Common myeloid progenitor, CD34-positive (primary cell): ENCODE measurements at places on chromosomes 6 and 20.
A peak's percentile ranks its signal among the peaks of the same experiment; 100 is the strongest.

- DNase-seq = peak; percentile 34
These were observed 10.8 kb upstream of the RNF24 start for GRCh38 chr20:4026093-4026601.

DNA sequence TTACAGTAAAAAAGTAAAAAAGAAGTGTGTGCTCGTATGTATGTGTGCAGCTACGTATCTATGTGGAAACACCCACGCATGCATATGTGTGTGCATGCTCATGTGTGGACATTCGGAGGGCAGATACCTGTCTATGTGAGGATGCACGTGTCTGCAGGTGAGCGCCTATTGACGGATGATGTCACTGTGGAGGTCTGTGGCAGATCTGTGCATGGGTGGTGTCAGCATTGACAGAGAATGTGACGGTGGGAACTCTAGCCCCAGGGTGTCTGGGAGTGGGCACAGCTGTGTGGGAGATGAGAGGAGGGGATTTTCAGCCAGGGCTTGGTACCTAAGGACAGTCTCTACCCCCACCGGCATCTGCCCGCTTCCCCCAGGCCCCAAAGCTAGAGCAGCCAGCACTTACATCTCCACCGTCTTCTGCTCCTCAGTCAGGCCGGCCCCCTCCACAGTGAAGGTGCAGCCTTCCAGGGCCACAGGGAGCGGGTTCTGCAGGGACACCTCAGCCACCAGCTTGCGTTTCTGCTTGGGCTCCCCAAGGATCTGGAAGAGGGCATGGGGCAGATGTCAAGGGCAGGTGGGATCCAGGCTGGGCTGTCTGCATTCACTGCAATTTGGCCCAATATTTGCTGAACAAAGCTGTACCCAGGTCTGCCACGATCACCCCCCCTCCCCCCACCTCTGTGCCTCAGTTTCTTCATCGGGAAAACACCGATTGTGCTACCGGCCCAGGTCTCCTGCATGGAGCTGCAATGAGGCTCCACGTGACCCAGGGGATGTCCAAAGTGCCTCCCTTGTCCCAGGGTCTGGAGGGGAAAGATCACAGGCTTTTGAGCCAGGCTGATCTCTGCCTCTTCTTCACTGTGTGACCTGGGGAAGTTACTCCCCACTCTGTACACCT is 34.1 kb downstream of the TGM2 start:
- no peak for DNase-seq

DNA sequence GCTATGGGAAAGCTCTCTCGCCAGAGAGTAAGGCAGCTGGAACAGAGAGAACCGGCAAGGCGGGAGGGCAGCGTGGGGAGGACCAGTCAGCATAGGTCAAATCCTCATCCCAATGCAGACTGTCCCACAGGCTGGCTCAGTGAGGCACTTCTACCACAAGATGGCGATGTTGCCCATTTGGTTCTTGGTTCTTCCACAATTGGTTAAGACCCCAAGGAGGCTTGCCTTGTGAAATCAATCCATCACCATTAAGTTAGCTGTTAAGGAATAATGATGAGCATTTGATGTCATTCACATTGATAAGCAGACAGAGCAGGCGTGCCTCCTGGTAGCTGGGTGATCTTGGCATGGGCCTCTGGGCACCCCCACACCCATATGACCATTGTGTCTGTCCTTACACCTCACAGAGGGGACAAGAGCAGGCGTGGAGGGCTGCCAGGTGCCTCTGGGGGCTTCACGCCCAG is 2.4 kb downstream of the CSTL1 start:
- peak; percentile 78 for DNase-seq

GRCh38 chr6:49409951-49410542 is 53.0 kb downstream of the MMUT start:
- DNase-seq = peak; percentile 48

- DNase-seq = peak; percentile 2
These were observed 480.7 kb downstream of the RFPL4B start for GRCh38 chr6:112827793-112828192.

- DNase-seq = no peak
These were observed 77.0 kb downstream of the RNF144B start for GRCh38 chr6:18464176-18464575.

- peak; percentile 28 for DNase-seq
These were observed 55.8 kb downstream of the ERMARD start for GRCh38 chr6:169807229-169807628.

DNA sequence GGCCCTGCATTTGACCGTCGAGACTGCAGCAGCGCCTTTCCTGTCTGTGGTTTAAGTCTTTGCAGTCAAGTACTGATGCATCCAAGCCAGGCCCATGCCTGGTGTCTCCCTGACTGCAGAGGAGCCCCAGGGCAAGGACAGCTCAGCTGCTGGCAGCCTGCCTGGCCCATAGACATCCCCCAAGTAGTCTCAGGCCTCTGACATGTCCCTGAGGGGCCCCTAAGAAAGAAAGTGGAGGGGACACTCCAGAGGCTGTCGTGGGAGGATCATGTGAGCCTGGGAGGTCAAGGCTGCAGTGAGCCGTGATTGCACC is 18.0 kb downstream of the HRH3 start:
- no peak for DNase-seq

DNA sequence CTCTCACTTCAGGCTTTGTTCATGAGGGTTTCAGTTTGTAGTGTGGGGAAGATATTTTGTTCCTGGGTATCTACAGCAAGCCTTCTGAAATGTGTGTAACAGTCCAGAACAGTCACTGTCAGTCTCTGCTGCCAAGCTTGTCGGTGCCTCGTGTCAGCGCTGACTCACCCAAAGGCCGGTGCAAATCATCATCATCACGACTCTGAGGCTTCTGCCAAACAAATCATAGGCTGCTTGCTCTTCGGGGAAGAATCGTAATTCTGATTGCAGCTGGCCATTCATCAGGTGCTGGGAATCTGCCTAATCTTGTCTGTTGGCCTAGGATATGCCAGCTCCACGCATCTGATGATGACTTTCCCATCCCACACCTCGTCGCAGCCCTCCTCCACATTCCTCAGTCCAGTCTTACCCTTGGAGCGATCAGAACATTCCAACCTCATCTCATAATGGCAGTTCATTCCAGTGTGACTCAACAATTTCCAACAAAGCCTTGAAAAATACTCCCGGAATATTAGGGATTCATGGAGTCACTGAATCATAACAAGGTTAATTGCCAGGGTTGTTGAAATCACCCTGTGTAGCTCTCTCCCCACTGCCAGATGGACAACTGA is 40.9 kb downstream of the ALDH8A1 start:
- DNase-seq = no peak

GRCh38 chr6:144063744-144064401 is 31.5 kb downstream of the SF3B5 start:
- peak; percentile 97 for DNase-seq

DNA sequence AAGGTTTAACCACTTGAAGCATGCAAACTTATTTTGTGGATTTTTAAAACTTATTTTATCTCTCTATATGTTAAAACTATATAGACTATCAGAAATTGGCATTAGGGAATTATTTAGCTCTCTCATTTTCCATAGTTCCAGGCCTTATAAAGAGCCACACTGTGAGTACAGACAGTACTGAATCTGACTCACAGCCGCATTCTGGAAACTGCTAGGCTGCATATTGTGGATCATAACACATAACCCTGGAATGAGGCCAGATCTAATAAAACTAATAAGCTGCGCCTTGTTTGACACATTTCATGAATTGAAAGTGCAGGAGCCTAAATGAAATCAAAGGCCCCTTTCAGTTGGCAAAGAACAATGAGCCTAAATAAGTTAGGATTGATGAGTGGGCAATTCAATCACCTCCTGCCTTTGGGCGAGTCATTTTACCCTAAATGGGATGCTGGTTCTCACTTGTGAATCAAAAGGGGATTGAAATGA is 308.4 kb downstream of the PACRG start:
- no peak for DNase-seq

- no peak for DNase-seq
These were observed 54.1 kb downstream of the WASF1 start for GRCh38 chr6:110125361-110125760.

DNA sequence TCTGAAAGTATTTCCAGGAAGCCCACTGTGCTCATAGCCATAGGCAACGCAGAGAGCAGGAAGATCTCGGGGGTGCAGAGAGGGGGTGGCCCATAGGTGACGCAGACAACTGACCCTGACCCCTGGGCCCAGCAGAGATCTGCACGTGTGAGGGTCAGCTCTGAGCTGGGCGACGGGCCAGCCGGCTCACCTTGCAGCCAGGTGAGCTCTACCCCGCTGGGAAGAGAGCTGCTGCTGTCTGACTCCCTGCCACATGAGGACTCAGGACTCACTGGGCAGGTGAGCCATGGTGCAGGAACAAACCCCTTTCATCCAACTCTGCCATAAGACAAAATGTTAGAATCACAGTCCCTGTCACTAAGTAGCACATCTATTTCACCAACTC is 19.6 kb downstream of the ZBTB46 start:
- no peak for DNase-seq

DNA sequence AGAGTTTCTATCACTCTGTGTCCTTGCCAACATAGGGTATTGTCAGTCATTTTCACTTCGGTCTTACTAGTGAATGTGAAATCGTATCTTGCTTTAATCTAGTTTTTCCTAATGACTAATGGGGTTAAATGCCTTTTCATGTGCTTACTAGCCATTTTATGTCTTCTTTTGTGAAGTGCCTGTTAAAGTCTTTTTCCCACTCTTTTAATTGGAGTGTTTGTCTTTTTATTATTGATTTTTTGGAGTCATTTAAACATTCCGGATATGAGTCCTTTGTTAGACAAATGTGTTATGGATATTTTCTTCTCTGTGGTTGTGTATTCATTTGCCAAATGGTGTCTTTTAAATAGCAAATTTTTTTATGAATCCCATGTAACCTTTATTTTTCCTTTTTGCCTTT is 194.6 kb downstream of the CDH26 start:
- DNase-seq = no peak

DNA sequence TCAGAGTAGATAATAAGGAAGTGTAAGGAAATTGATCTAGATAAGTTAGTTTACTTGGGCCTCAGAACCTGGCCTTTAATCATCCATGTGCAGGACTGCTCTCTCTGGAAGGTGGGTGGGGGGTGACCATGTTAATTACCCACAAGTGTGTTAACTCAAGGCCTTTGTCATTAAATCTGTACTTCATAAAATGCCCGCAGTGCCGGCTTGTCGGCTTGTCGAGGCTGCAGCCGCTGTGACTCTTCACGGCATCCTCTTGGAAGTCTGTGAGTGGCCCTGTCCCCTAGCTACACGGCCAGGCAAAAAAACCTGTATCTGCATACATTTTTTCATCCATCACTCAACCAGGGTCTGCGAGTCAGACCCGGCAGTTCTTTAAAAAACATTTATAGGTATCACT is 70.9 kb upstream of the ASCC3 start:
- DNase-seq = no peak

GRCh38 chr20:3745686-3746173 is 13.2 kb downstream of the HSPA12B start:
- no peak for DNase-seq

GRCh38 chr6:166464068-166465002 is 81.6 kb upstream of the MPC1 start:
- no peak for DNase-seq

DNA sequence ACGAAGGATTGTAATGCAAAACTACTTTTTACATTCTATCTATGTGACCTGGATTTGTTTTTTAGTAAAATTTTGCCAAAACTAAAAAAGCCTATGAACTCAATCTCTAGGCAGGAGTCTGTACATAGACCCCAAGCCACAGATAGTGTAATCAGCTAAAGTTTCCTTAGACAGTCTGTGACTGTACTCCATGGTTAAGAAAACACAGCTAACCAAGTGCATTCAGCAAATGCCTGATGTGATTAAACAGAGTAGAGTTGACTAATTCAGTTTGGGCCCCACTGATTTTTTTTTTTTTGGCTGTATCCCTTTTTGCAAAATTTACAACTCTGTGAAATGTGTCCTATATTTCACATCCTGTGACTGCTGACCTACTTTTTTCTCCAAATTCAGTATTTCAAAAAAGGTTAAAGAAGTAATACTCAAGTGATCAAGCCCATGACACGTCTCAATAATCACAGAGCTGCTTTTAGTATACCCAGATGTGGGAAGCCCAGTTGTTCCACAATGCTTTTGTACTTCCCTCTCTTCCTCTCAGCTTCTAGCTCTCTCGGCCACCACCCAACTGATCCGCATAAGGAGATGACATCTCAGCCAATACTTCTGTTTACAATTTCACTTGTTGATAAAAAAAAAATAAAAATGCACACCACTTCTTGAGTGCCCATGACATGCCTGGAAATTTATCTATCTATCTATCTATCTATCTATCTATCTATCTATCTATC is 108.8 kb upstream of the TBX18 start:
- no peak for DNase-seq

DNA sequence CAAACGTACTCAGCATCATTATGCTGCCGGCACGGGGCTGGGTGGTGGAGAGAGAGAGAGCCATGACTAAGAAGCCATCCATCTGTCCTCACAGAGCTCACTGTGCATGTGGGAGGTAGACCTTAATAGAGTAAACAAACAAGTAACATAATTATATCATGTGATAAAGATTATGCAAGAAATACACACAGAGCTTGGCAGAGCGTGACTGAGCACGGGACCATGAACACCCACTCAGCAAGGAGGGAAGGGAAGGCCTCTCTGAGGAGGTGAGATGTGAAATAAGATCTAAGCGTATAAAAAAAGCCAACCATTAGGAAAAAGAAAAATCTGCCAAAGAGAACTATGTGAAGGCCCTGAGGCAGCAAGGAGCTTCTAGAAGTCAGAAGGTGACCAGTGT is 207.5 kb downstream of the PTPRT start:
- no peak for DNase-seq

- no peak for DNase-seq
These were observed 25.9 kb downstream of the PLAGL2 start for GRCh38 chr20:32181606-32182005.

DNA sequence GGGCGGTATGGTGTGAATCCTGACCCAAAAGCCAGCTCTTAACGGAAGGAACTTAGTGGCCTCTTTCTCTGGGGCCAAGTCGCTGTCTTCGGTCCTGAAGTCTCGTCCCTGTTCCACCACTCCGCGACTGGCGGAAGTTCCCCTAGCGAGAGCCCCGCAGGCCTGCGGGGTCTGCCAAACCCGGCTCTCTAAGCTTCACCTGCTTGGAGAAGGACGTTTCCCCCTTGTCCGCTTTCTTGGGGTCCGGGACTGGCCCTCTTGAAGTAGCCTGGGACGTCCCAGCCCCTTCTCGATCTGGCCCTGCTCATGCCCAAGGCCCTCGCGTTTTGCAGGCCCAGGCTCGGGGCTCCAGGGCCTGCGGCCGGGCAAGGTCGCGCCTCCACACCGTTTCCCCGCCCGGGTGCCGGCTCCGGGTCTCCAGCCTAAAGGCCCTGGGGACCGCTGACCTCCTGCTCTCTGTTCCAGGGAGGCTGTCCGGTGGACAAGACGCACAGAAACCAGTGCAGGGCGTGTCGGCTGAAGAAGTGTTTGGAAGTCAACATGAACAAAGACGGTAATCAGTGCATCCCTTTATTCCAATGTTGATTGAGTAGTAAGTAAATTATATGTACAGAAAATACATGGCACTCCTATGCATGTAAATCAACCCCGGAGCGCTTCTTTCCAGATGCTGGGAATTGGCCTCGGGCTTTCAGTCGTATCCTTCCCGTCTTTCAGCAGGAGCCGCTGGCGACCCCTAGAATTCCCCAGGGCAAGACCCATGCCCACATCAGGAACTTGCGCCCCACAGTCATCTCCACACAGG is 8.8 kb downstream of the NR2E1 start:
- peak; percentile 71 for DNase-seq
